ENCODE measurements at places on chromosomes 5 and 9.

DNA sequence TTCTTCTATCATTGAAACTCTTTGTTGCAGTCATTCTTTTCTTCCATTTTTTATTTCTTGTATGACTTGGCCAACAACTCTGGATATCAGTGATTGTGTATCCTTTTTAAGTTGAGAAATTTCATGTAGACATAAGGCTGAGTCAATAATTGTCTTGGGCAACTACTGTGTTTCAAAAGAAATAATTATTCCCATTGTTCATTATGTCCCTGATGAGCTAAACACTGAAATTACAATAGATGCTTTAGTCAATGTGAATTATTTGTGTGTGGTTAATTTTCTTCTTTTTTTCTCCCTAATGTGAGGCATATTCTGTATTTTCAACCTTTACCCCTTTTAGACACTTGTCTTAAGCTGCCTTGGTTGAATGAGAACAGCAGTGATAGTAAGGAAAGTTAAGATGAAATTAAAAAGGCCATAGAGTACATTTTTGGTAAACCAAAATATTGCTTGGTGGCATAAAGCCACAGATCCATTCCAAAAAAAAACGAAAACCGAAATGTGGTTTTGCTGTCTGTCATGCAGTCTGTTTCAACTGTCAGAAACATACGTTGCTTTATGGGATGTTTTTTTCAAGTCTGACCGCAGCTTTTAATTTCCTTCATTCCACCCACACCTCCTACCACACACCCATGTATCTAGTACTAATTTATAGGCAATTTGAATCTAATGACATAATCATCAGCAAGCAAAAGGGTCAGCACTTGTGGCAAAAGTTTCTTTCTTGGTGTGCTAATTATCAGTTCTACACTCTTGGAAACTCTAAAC, 21.1 kb downstream of the TLE4 start:
- DNase-seq: no peak

GRCh38 chr5:157345485-157345884, 79.6 kb downstream of the CYFIP2 start:
- no peak for DNase-seq

DNA sequence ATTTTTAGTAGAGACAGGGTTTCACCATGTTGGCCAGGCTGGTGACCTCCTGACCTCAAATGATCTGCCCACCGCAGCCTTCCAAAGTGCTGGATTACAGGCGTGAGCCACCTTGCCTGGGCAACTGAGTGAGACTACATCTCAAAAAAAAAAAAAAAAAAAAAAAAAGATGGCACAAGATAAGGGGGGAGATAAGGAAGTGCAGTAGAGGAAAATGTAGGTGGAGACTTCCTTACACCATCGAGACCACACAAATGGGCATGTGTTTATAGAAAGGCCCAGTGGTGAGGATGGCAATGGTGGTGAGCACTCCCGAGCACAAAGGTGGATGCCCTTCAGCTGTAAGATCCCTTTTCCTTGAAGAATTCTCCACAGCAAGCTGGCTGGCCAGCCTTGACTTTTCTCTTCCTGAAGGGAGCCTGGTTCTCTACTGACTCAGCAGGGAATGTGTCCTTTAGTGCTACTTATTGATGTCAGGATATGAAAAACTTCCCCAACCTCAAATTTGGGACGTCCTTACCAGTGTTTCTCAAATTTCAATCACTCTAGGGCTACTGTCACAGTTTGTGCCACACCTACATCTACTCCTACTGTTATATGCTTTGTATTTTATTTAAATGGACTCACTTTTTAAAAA, 28.2 kb downstream of the ERGIC1 start:
- DNase-seq: no peak

GRCh38 chr9:124248066-124248465, 9.7 kb upstream of the NEK6 start:
- no peak for DNase-seq

DNA sequence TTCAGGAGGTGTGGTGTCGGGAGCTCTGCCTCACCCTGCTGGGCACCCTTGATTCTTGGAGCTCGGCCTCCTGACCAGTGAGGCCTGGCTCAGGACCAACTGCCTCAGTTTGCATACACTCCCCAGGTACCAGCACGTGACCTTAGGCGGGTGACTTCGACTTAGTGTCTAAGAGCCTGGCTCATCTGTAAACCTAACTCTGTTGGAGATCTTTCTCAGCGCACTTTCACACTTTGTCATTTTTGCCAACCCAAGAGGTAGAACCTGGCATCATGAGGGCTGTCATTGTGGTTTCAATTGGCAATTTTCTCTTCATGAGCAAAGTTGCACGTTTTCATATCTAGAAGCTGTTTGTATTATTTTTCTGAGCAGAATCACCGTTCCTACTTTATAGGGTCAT, 13.4 kb upstream of the WNK2 start:
- no peak for DNase-seq

DNA sequence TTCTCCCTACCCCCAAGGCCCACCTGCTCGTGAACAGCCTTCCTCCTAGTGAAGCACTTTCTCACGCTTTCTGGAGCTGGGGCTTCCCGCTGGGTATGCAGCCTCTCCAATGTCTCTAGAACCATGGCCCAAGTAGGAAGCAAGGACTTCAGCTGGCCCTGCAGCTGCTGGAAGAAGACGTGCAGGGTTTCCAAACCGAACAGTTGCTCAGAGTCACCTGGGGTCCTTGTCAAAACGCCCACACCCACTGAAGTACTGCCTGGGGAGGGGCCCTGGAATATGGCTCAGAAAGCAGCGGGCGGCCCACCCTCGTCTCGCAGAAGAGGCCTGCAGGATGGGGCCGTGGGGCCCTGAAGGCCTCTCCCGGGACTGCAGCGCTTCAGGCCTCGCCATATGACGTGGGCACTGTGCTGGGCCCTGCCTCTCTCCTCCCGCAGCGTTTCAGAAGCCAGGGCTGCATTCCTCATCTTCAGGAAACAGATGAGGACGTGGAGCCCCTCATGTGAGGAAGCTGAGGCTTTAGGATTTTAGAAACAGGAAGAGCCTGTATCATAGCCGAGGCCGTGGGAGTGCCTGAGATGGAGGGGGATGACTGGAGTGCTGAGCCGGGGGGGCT, 116.0 kb upstream of the LMX1B start:
- no peak for DNase-seq

DNA sequence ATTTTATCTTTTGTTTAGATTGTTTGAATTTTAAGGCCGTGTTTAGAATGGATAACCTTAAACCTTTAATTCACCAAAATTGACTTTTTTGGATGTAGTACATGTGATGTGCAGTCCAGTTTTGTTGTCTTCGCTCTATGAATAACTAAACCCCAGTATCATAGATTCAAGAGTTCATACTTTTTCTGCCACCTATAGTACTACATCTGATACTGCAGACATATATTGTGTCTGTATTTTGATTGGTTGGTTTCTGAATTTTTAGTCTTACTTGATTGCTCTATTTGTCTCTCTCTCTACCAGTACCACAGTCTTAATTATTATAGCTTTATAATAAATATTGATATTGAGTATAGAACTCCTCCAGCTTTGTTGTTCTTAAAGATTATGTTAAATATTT, 58.1 kb downstream of the PPIP5K2 start:
- DNase-seq: no peak

DNA sequence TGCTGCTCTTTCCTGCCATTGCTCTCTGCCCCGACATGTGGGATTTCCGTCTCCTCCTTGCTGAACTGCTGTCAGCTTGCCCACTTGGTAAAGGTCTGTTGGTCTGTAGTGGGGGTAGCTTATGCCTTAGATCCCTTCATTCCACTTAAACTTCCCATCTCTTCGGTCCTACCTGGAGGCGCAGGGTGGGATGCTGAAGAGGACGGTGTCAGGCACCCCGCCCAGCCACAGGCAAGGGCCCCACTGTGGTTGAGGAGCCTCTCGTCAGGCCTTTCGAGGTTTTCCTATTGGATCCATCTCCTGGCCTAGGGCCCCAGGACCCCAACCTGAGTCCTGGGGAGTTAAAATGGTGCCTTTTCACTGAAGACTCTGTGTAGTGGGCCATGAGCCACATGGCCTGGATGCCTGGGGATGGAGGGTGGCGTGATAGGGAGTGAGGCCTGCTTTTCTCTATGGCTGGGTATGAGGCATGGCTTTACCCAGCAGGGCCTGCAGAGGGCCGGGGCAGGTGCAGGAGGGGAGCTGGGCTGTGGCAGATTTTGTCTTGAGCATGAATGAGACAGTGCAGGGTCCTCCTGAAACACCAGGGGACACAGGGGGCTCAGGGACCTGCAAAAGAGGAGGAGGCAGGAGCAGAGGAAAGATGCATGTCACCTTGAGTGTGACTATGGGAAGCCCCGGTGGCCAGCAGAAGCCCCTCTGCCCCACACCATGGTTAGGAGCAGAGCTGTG, 25.8 kb upstream of the RNF130 start:
- DNase-seq: no peak

DNA sequence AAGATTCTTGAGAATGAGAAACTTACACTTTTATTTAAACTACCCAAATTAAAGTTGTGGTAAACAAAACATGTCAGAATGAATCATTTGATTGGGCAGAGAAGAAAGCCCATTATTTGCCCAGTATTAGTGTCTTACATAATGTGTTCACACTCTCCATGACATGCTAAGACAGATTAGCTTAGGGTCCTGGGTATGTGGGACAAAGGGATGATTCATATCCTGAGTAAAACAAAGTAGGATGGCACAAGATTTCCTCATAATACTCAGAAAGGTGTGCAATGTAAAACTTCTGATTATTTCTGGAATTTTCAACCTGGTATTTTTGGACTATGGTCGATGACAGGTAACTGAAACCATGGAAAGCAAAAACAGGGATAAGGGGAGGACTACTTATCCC, 183.9 kb upstream of the POU5F2 start:
- DNase-seq: no peak

GRCh38 chr5:67215519-67216471, 19.2 kb upstream of the CD180 start:
- peak; percentile 96 for DNase-seq

DNA sequence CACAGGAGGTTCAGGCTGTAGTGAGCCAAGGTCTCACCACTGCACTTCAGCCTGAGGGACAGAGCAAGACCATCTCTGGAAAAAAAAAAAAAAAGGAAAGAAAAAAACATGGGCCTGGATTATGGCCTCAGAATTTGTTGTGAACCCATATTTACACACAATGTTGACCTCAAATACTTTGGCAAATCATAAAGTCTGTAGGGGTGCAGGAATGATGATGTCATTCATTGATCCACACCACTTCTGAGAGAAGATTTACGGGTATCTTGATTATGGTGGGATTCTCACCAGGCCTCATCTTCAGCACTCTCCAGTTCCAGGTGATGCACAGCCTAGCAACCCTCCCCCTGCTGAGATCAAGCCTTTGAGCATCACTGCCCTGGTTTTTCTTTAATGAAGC, 156.9 kb downstream of the CDH6 start:
- DNase-seq: no peak

GRCh38 chr5:73596705-73597328, 29.2 kb upstream of the ARHGEF28 start:
- DNase-seq: peak; percentile 38

GRCh38 chr9:108282872-108283271, 572.9 kb downstream of the ACTL7B start:
- DNase-seq: no peak

- DNase-seq: no peak
Observed at GRCh38 chr5:171702135-171702770, 83.4 kb upstream of the SMIM23 start.

GRCh38 chr5:137478043-137478442, 21.1 kb downstream of the SPOCK1 start:
- no peak for DNase-seq

GRCh38 chr5:110900829-110901228, 162.0 kb downstream of the SLC25A46 start:
- DNase-seq: no peak

DNA sequence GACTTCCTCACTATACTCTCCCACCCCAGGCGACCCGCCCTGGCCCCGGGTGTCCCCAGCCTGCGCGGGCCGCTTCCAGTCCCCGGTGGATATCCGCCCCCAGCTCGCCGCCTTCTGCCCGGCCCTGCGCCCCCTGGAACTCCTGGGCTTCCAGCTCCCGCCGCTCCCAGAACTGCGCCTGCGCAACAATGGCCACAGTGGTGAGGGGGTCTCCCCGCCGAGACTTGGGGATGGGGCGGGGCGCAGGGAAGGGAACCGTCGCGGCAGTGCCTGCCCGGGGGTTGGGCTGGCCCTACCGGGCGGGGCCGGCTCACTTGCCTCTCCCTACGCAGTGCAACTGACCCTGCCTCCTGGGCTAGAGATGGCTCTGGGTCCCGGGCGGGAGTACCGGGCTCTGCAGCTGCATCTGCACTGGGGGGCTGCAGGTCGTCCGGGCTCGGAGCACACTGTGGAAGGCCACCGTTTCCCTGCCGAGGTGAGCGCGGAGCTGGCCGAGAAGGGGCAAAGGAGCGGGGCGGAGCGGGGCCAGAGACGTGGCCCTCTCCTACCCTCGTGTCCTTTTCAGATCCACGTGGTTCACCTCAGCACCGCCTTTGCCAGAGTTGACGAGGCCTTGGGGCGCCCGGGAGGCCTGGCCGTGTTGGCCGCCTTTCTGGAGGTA, 2.1 kb downstream of the CA9 start:
- no peak for DNase-seq

- no peak for DNase-seq
Observed at GRCh38 chr5:68521776-68522175, 306.2 kb downstream of the PIK3R1 start.

GRCh38 chr9:127495884-127496555, 44.7 kb downstream of the LRSAM1 start:
- DNase-seq: no peak

- DNase-seq: no peak
Observed at GRCh38 chr9:91181541-91181940, 180.2 kb downstream of the AUH start.

DNA sequence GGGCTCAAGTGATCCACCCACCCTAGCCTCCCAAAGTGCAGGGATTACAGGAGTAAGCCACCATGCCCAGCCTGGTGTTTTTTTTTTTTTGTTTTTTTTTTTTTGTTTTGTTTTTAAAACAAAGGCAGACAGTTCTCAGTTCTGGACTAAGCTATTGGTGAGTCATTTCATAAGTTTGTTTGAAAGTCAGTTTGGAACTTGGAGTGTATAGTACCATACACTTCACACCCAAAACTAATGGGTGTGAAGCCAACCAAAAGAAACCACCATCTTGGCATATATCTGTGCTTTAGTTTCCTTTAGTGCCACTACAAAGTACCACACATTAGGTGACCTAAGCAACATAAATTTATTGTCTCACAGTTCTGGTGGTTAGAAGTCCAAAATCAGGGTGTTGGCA, 13.4 kb downstream of the MAST4 start:
- DNase-seq: no peak

GRCh38 chr9:99069546-99069945, 35.4 kb upstream of the TGFBR1 start:
- no peak for DNase-seq

DNA sequence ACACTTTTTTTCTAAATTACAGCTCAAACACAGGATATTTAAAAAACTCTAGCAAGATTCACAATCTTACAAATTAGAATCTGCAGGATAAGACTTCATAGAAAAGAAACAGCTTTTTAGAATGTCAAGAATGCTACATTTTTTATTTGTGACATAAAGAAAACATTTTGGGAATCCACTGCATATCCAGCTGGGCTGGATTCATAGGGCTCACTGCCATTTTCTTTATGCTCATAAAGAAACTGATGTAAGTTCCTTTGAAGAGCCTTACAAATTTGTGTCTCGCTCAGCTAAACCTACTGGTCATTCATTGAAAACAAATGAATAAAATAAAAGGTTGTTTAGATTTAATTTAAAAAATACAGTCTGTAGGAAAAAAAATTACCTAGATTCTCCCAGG, 332.3 kb downstream of the TRPM3 start:
- DNase-seq: no peak

All from OCI-LY7 (cell line).